Occipital lobe (tissue), 3 donors: ENCODE measurements at places on chromosomes 7 and 10.
A peak's percentile ranks its signal among the peaks of the same experiment; 100 is the strongest.

DNA sequence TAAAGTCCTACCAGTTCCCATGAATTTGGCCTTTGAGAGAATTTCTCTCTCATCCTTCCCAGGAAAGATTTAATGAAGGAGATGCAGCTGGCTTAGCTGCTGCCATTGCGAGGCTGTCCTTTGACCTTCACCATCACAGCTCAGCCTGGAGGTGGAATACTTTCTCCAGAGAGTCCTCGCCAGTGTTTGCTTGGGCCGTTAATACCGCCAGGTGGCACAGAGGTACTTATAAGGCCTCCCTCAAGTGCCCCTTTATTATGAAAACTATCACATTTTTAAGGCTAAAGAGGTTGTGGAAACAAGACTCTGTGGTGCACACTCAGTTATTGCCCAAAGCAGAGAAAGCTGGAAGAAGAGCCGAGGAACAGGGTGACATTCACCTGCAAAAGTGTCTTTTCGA, 330.6 kb downstream of the CCSER2 start:
- no peak for DNase-seq

DNA sequence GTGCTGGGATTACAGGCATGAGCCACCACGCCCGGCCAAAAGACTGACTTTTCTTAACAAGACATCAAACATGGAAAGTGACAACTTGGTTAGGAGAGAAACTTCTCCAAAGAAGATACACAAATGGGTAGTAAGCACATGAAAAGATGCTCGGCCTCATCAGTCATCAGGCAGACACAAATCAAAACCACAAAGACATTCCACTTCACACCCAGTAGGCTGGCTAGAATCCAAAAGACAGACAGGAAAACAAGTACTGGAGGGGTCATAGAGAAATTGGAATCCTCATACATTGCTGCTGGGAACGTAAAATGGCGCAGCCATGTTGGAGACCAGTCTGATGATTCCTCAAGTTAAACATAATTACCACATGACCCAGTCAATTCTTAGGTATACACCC, 16.4 kb downstream of the SEPHS1 start:
- no peak for DNase-seq

GRCh38 chr7:41915871-41916270, 213.0 kb upstream of the INHBA start:
- no peak for DNase-seq

DNA sequence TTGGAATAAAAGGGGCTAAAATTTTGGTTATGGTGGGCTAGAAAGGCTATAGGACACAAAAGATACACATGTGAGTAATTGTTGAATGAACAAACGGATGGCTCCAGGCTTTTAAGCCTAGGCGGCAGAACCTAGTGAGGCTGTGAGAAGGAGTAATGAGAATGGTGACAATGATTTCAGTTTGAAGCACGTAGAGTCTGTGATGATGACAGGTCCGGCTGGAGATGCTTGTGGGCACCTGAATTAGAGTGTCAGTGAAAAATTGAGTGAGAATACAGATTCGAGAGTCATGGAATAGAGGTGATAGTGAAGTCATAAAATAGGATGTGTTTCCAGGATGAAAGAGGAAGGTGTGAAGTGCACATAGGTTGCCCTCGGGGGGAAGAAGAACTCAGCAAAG, 170.6 kb downstream of the TMEM178B start:
- no peak for DNase-seq

DNA sequence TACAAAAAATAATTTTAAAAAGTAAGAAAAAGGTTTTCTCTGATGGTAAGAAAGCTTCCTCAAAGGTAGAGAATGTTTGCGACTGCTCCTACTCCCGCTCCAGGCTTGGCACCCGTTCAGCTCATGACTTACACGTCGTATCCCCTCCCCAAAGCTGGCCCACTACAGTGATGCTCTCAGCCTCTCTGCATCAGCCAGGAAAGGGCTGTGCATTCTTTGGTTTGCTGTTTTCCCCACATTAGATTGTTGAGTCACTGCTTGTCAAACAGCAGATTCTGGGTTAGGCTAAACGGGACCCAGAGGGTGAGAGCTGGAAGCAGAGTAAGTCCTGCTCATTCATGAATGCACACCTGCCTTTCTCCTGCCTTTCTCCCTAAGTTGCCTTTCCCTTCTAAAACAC, 54.7 kb upstream of the NMT2 start:
- no peak for DNase-seq

GRCh38 chr7:103686763-103687162, 240.8 kb upstream of the SLC26A5 start:
- no peak for DNase-seq

DNA sequence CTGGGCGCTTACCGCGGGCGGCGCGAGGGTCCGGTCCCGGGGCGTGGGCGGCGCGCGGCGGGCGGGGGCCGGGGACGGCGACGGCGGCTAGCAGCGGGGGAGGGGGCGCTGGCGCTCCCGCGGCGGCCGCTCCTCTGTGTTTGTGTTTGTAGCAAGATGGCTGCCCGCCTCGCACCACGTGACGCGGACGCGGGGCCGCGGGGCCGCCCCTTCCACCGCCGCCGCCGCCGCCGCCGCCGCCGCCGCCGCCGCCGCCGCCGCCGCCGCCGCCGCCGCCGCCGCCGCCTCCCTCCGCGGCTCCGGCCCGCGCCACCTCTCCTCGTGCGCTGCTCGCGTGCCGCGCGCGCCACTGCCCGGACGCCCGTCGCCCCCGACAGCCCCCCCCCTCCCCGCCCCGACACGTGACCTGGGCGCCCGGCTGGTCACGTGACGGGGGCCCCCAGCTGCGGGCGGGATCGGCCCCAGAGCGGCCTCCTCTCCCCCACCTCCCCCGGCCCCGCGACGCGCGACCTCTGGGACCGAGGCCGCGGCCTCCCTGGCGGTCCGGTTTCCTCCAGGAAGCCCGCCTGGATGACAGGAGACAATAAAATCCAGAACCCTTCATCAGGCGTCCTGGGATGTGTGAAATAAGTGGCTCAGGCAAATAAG, at the start of gene GIGYF1:
Gene GIGYF1, minus strand, starts transcription at position 153 of the 648 bp plus-strand sequence. CDS start 6,012 bp downstream, outside the sequence.
- peak; percentile 60 for DNase-seq

- DNase-seq: no peak
Observed at GRCh38 chr10:79244841-79245504, 102.3 kb upstream of the PPIF start.

DNA sequence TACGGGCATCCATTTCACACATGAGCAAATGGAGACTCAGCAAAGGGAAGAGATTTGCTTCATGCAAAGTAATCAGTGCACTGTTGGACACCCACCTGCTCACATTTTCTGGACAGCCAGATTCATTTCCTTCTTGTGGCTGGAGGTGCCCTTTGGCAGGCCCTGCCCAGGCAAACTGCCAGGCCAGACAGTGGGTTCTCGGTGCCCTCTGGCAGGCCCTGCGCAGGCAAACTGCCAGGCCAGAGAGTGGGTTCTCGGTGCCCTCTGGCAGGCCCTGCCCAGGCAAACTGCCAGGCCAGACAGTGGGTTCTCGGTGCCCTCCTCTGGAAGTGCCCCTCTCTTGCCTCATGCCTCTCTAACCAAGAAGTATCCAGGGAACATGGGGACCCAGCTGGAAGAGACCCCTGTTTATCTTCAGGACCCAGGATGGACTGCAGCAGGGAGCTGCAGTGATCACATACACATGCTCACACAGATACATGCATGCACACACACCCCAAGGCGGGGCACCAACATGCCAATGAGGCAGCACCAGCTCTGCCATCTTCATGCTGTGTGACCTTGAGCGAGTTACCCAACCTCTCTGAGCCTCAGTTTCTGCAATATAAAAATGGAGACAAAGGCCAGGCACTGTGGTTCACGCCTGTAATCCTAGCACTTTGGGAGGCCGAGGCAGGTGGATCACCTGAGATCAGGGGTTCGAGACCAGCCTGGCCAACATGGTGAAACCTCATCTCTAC, 67.1 kb downstream of the OAT start:
- DNase-seq: no peak

DNA sequence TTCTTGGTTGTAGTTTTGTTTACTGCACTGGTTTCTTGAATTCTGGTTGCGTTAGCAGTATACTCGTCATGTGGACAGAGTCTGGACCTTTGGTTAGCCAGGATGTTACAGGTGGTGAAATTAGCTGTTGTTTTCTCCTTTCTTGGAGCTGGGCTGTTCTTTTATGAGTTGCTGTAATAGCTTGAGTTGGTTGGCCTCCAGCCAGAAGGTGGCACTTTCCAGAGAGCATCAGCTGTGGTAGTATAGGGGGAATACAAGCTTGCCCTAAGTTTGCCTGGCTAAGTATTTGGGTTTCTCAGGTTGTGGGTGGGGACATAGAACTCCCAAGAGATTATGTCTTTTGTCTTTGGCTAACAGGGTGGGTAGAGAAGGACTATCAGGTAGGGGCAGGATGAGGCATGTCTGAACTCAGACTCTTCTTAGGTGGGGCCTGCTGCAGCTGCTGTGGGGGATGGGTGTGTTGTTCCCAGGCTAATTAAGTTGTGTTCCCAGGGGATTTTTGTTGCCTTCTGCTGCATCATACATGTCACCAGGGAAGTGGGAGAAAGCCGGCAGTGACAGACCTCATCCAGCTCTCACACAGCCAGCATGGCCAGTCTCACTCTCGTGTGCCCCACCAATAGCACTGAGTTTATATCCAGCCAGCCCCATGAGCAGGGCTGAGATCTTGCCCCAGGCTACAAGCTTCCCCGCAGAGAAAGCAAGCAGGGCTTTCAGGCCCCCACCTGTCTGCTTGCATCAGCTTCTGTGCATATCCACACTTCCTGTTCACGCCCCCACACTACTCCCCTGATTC, 246.7 kb upstream of the TPK1 start:
- DNase-seq: no peak

DNA sequence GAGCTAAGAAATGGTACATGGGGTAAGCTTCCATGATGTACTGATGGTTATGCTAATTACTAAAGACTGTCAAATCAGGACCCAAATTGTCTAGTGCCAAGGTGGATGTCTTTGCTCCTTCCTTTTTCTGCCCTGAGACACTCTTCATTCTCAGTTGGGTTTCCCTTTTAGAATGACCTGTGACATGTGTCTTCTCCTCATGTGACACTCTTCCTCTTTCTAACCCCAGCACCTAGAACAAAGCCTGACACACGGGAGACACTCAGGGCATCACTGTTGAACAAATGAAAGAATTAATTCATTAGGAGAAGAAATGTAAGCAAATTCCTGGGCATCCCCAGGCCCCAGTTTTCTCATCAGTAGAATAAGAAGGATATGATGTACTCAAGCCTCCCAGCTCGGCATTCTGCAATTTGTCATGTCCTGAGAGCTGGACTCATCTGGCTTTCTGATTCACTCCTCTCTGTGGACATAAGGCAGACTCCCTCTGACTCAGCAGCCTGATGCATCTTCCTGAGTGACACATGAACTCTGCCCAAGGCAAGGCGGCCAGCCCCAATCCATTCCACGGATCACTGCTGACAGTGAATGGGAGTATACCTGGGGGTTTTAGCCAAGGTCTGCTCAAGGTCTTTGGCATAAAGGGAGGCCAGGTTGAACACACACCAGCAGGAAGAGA, 473.8 kb downstream of the KCNMA1 start:
- peak; percentile 31 for DNase-seq

DNA sequence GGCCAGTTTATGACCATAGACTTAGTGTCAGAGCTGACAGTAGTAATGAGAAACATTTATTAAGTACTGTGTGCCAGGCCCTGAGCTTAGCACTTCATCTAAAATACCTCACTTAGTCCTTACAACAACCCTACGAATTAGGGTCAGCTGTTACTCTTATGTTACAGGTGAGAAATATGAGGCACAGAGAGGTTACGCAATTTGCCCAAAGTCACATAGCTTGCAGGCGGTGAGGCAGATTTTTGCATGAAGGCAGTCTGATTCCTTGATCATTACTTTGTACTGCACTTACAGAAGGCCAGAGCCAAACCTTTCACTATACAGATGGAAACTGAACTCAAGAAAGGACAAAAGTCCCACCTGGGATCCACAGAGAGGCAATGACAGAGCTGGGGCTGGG, 10.2 kb downstream of the CDH23 start:
- no peak for DNase-seq

GRCh38 chr7:74586258-74587175, 71.0 kb upstream of the GTF2I start:
- DNase-seq: no peak

DNA sequence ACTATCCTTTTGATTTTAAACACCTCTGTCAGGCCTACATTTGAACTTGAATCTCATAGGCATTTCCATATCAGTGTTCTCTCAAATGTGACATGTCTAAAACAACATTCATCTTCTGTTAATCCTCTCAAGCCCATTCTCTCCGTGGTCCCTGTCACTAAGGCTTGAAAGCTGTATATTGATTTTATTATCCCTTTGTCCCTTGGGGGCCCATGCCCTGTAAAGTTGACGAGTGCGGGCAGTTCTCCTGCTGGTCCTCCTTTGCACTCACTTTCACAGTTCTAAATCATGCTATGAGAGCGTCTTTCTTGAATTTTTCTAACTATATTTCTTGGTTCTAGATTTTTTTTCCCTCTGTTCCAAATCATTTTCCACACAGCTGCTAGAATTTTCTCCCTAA, 27.3 kb downstream of the GALNT11 start:
- DNase-seq: no peak
